ENCODE measurements at places on chromosomes 12 and 14. TPM values are rescaled to one million over a fixed set of nuclear protein-coding genes. Genes with fewer than 3 reads are reported as not detected.

The WNT1 gene
- polyA plus RNA-seq, result not detected

DNA sequence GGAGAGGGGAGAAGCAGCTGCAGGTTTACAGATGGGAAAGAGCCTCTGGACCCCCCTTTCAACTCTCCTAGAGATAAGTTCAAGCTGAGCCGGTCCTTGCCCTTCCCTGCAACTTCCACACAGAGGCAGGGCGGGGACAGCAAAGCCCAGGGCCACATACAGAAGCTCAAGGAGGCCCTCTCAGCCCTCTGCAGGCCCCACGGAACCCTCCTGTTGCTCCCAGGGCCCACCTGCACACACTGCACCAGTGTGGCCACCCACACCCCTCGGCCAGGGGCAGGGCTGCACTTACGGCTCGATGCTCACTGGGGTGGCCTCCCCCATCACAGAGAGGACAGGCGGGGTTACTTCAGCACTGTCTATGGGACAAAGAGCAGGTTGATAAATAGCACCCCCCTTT lies 13.0 kb upstream of the PNMA1 start:
- no peak for DNase-seq

GRCh38 chr12:109244073-109244472 lies 65.0 kb downstream of the FOXN4 start:
- DNase-seq, result no peak

The ZNF10 gene
- 33.1 TPM for polyA plus RNA-seq

GRCh38 chr12:16785524-16785923 lies 179.6 kb upstream of the LMO3 start:
- DNase-seq, result no peak

The TAS2R7 gene
- polyA plus RNA-seq, result not detected

DNA sequence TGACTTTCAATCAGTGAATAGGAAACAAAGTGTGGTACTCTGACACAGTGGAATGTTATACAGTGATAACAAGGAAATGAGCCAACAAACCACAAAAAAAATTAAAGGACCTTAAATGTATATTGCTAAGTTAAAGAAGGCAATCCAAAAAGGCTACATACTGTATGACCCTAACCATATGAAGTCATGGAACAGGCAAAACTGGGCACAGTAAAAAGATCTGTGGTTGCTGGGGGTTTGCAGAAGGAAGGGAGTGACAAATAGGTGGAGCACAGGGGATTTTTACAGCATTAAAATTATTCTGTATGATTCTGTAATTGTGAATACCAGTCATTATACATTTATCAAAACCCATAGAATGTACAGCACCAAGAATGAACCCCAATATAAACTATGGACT lies 112.6 kb downstream of the KCNC2 start:
- no peak for DNase-seq

GRCh38 chr12:49975318-49975761 lies 2.6 kb downstream of the AQP6 start:
- no peak for DNase-seq

GRCh38 chr14:75442642-75443041 lies 14.8 kb downstream of the JDP2 start:
- DNase-seq, result no peak

The TPH2 gene
- 0.10 TPM for polyA plus RNA-seq

The CLEC2A gene
- polyA plus RNA-seq, result not detected

GRCh38 chr14:91378930-91379578 lies 38.6 kb downstream of the CCDC88C start:
- no peak for DNase-seq

- DNase-seq, result no peak
These were observed 40.5 kb downstream of the RPS29 start for GRCh38 chr14:49545716-49546115.

DNA sequence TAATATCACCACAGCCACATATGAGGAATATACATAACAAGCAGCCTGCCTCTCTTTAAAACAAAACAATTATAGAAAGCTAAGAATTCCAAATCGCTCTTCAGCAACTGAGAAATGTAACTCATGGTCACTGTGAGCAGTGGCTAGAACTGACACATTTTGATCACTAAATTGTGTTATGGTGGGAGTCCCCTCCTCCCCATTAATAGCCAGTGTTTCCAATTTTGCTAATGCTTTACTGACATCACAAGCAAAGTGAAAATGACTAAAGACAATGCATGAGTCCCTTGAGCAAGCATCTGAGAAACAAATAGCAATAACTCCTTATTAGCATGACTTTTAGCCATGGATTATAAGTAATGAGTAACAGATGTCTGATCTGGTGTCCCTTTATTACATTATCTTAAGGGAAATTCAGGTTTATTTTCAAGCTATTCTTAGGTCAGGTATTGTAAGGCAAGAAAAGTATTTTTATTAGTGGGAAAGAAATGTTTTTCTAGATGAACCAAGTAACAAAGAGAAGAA lies 148.3 kb downstream of the KCNH5 start:
- DNase-seq, result no peak

GRCh38 chr12:4288296-4289131 lies 15.0 kb downstream of the CCND2 start:
- no peak for DNase-seq

- DNase-seq, result no peak
These were observed 324.9 kb downstream of the NAV3 start for GRCh38 chr12:78155546-78155945.

DNA sequence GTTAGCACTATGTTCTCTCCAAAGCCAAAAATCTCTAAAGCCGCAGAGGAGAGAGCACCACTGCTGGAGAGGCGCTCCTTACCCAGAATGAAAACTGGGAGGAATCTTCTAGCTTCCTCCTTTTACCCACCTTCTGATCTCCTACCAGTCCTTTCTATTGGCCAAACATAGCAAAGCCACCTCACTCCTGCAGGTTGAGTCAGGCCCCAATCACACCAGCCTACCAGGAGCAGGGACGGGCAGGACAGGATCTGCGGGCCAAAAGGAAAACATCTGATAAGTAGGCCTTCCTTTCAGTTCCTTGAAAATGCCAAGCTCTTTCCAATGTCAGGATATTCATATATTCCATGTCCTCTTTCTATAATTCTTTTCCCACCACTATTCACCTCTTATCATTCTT lies 197.7 kb upstream of the CNOT2 start:
- DNase-seq, result no peak

DNA sequence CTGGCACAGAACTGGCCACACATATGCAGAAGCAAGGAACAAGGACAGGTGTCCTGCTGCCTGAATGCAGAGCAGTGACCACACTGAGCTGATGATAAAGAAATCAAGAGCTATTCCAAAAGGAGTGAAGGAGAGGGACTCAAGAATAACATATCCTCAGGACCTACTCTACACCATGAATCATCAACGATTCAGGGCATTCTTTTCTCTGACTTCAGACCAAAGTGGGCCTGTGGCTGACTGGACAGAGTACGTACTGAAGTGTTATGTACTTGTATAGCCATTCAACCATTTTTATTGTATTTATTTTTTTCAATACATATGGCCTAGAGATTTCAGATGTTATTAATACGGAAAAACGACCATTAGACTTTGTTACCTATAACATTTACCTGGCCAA lies 177.5 kb upstream of the TMTC1 start:
- DNase-seq, result no peak

DNA sequence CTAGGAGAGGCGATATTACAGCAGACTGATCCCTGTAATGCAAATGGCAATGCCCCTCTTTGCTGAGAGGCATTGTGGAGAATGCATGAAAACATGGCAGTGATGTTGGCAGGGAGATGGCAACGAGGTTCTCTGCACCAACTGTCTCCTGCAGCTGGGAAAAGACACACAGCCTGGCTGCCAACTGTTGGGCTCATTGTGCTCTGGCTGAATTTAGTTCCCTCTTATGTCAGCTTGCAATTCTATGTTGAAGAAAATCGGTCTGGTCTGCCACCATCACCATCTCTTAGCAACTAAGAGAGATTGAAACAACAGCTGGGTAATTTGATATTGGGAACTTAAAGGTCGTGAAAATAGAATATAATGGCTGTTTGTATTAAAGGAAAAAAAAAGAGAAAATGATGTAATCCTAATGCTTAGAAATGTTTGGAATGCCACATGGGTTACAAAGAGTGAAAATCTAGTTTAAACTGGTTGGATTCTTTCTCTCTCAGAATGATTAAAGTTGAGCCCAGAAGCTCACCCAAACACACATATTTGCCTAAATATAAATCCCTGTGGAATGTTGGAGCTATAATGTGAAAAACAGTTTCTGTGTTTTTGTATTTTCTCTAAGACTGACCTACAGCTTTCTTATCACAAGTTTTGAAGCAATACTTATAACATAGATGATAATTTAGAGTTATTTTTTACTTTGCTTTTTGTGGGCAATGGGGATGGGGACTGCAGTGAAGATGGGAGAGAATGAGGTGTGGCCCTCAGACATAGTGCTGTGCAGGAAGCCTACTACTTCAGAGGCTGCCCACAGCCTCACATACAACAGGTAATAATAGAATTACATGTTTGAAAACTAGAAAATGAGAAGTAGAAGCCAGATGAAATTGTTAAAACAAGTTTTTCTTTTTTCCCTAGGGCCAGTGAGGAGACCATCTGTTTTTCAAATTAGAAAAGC lies 143.7 kb downstream of the AKAP6 start:
- DNase-seq, result peak; percentile 47

The ATXN3 gene
- polyA plus RNA-seq, result 41.6 TPM

- peak; percentile 48 for DNase-seq
These were observed 99.2 kb downstream of the PHETA1 start for GRCh38 chr12:111269718-111270117.

GRCh38 chr12:108843187-108843586 lies 14.2 kb downstream of the SSH1 start:
- DNase-seq, result no peak

GRCh38 chr12:27008081-27008480 lies 6.1 kb downstream of the TM7SF3 start:
- DNase-seq, result no peak

- DNase-seq, result no peak
These were observed 253.7 kb downstream of the MSRB3 start for GRCh38 chr12:65532162-65532561.

DNA sequence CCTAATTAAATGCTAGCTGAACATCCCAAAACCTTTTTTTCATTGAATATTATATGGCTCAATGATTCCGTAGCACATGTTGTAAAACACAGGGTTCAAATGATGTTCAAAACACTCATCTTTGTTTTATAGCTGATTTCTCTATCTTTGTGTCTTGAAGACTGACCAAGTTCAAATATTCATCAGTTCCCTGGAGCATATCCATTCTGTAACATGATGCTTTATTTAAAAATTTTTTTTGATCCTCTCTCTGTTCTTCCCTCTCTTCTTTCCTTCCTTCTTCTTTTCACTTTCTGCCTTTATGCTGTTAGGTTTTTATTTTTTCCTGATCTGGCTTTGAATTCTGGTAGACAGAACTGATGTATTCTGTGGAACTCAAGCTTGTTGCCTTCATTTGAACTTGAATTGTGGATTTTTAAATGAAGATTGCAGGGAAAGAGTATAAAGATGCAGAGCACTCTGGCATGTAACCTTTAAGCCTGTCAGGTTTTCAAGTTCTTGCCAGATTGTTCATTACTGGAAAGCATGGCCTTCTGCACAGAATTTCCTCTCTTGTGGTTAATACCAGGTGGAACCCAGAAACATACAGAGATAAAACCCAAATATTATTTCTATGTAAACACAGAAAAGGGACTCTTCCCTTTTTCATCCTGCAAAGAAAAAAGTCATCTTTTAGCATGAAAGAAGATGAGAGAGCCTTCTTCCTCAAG lies 39.5 kb downstream of the PROX2 start:
- DNase-seq, result no peak

The FGD6 gene
- polyA plus RNA-seq, result 13.9 TPM

DNA sequence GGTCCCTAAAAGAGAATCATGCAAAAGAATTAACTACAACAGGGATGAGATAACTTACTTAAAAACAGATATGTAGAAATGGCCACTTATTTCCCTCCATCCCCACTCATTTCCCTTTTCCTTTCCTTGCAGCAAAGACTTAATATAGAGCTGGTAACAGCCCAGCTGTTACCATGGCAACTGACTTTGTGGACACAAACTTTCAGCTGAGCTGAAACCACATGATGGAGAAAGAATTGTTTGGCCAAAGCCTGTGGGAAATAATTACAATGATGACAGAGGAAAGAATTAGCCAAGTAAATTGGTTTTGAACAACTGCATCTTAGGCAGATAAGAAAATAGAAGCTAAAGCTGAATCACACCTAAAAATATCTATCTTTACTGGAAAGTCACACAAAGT lies 364.9 kb downstream of the GALC start:
- peak; percentile 73 for DNase-seq

The PPP1R36 gene
- 1.5 TPM for polyA plus RNA-seq

The ST8SIA1 gene
- polyA plus RNA-seq, result 8.5 TPM
